EL (cell line): ENCODE measurements at places on chromosomes 7 and 10.

DNA sequence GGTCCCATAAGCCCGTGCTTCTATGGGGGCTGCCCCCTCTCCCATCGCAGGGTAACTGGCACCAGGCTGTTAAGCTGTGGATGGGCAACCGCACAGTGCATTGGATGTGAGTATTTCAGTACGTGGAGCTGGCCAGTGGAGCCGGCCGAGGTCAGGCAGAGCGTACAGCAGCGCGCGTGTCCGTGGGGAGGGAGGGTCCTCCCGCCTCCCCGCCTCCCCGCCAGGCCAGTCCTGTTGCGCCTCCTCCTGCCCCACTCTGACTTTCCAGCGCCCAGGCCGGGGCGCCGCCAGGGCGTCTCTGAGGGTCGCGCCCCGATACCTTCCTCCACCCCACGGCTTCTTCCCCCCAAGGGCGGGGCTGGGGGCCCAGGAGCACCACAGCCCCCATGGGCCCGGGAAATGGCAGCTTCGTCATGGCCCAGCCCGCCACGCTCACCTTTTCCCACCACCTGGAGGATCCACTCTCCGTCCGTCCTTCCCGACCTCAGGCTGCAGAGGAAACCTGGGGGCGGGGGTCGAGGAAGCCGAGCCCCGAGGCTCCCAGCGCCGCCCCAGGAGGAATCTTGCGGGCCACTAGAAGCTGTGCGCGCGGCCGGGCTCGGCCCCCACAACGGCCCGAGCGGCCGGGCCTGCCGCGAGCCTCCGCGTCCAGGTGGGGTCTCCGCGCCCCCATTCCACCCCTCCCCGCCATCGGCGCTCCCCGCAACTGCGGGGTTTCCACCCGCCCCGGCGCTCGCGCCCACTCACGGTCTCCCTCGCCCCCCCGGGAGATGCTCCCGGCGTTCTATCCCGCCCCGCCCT, 831 bp upstream of the PFKP start:
- no peak for DNase-seq

DNA sequence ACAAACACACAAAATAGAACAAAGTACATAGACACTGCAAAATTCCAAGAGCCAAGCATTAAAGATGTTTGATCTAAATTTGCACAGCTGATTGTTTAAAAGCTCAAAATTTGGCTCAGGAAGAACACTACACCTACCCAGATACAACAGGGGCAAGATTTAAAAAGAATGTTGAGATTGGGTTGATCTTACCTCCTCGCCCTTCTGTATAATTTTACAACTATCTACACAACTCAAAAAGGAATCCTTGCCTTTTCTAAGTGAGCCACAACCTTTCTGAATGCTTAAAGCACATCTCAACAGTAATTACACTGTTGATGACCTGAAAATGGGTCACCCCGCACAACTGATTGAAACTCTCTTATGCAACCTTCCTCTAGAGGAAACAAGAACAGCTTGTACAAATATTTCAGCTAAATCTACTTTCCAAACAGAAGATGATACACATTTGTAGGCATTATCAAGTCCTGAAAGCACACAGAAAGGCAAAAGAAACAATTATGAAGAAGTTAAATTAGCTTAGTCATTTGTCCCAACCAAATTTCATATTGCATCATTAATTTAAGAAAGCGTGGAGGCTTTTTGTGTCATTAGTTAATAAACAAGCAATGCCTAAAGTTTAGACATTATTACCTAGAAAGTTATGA, 75.5 kb downstream of the UBE2H start:
- no peak for DNase-seq

DNA sequence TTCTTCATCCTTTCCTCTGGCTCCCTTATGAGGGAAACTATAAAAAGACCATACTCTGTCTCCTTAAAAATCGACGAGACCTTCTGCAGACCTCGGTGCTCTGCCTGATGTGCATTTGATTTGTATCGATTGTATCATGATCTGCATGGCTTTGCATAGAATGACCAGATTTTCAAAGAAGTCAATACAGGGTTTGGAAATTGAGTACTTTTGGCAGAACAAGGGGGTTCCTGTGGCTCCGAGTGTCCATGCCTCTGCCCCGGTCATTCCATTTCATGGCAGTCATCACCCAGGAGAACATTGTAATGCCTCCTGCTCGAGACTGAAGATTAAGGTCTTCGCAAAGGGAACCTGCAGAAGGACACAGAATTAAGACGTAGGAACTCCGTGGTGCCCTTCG, 685 bp downstream of the CASP2 start:
- peak; percentile 31 for DNase-seq

GRCh38 chr10:93600446-93601145, 439 bp downstream of the RBP4 start:
- DNase-seq: peak; percentile 35

DNA sequence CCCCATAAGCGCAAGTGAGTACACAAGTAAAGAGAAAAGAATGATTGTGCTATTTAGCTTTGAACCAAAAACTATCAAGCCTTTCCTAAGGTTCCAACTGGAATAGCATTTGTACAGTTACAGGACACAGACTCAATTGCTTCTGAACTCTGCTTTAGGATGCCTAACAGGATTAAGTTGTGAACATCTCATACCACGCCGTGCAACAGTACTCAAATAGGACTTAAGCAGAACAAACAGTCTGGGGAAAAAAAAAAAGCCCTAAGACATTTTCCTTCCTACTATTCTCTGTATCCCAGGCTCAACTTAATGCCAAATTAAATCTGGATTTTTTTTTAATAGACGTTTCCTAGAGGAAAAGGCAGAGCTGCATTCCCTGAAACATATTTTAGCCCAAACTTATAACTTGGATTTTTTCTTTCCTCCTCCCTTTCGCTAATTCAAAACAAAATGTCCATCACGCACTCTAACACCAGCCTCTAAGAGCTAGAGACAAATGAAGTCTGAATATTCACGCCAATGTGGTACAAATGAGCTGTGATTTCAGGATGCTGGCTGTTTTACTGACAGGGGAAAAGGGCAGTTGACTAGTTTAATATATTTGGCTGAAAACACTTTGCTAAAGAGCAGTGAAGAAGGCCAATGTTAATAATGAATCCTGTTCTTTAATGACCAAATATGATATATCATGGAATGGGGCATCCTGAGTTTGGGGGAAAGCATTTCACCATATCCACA, 68.6 kb downstream of the CALD1 start:
- DNase-seq: no peak

- peak; percentile 19 for DNase-seq
Observed at GRCh38 chr7:42915356-42915755, 3.5 kb upstream of the C7orf25 start.

DNA sequence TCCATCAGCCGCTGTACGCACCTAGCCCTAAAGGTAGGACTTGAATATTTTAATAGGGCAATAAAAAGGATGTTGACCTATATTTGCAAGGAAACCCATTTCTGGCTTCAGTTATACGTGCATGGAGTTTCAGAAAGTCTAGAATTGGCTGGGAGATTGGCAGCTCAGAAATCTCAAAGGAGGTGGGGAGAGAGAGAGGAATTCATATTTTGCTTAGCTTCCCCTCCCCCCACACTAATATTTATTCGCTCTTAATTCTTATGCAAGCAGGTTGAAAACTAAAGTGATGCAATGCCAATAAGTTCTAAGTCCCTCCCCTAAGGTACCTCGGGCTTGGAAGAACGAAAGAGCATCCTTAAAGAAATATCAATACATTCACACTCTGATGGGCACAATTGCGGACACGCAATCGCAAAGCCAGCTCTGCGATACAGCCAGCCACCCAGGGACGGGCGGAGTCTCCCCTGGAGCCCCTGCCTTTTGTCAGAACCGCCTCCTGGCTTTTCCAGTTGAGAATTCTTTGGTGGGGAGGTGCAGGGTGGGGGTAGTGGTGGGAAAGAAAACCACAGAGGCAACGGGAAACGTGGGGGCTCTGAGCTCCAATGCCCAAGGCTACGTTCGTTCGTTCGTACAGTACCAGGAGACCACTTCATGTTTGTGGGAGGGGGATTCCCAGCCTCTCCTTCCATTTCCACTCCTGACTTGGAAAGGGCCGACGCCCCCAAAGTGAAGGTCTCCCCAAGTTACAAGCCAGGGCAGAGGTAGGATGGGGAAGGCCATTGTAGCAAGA, 1.3 kb downstream of the SHH start:
- no peak for DNase-seq

- DNase-seq: peak; percentile 71
Observed at GRCh38 chr10:68826764-68827591, at the start of gene STOX1. STOX1 (plus strand) TSS chr10:68827531; CDS start chr10:68827624, 93 bp downstream.

GRCh38 chr10:64113375-64113774, 592.2 kb downstream of the REEP3 start:
- DNase-seq: no peak

DNA sequence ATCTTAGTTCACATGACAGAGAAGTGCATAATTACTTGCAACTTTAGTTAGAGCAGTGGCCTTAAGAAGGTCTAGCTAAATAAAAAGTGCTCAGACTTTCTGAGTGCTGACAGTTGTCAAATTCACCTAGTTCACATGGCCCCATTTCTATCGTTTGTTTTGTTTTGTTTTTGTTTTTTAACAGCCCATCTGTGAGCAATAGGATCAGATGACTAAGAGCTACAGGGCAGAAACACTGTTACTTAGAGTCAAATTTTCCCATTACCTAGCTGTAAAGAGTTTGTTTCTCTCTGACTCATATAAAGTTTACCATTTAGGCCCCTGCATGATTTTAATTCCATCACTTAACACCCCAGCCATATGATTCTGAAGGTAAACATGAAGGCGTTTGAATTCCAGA, 18.8 kb downstream of the CAV1 start:
- DNase-seq: peak; percentile 58

DNA sequence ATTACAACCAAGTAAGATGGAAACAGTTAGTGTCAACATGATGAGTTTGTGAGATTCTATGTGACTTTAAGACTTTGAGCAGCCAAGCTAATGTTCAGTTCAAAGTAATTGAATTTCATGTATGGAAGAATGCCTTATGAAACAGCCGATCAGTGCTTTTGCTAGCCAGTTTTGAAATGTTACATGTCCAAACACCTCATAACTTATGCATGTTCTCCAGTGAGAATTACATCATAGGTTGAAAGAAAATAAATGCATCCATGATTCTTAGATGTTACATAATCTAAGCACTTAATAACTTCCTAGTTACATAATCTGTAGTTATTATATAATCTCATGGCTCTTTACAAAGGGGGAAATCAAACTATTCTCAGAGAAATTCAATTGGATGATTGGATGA, 211.3 kb downstream of the BICC1 start:
- no peak for DNase-seq

GRCh38 chr7:77838929-77839491, 40.4 kb downstream of the PHTF2 start:
- no peak for DNase-seq

- DNase-seq: peak; percentile 38
Observed at GRCh38 chr7:92244808-92245486, 767 bp downstream of the KRIT1 start.

- DNase-seq: peak; percentile 17
Observed at GRCh38 chr10:109866995-109867635, 56.2 kb downstream of the XPNPEP1 start.

DNA sequence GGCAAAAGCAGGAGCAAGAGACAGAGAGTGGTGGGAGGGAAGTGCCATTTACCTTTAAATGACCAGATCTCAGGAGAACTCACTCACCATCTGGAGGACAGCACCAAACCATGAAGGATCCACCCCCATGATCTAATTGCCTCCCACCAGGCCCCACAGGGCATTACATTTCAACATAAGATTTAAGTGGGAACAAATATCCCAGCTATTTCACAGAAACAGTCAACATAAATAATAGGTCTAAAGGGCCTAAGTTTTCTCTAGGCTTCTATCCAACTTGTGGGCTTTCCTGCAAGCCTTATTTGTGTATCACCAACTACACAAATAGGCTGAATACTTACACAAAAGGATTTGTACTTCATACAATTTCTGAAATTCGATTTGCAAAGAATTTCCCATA, 196.8 kb upstream of the POT1 start:
- no peak for DNase-seq

DNA sequence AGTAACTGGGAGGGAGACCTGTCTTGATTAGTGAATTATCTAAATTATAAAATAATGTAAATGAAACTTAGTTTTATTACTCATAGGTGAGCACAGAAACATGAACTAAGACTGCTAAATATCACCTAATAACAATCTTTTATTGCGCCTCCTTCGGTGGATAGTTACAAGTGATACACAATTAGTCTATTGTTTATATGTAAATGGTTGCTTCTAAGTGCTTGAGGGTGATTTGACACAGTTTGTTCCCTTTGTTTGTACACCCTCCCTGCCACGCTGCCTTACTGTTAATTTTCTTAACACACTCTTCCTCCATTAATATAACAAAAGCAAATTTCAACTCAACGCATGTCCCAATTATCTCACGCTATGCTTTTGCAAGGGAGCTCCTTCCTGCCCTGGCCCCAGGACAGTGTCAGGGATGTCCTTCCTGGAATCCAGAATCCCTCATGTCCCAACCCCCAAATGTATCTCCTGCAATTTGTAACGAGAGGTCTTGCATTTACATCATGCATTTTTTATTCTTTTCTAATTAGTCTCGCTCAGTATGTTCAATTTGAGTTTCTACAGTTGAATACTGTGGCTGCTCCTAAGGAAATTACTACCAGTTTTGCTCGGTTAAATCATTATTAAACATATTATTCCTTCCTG, 4.2 kb downstream of the NPSR1 start:
- DNase-seq: no peak

- peak; percentile 58 for DNase-seq
Observed at GRCh38 chr10:93068411-93069244, 5.1 kb upstream of the CYP26A1 start.

DNA sequence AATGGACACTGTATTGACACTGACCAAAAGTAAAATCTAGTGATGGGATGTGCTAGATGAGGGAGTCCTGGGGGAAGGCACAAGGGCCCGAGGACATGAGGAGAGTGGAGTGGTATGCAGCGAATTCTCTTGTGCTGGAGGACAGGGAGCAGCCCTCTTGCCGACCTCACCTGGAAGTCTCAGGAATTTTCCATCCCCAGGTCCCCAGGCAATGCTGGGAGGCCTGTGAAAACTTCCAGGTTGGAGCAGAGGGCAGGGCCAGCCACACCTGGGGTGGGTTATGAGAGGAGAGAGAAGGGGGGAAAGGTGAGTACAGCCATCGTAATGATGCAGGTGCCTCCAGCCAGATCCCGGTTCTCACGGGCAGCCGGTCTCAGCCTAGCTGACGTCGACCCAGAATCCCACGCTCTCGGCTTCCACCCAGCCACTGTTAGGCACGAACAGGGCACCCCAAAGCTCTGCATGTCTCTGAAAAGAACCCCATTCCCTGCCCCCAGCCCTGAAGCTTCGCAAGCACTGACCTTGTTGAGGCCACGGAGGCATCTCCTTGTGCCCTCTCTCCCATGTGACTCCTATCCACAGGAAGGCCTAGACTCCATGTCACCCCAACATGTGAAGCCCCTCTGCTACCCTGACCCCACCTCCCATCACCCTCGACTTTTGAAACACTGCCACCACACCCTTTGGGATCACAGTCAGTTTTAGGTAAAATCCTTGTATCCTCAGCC, 239.7 kb upstream of the MYO3A start:
- no peak for DNase-seq

GRCh38 chr10:20207653-20208052, 391.4 kb downstream of the PLXDC2 start:
- DNase-seq: no peak

DNA sequence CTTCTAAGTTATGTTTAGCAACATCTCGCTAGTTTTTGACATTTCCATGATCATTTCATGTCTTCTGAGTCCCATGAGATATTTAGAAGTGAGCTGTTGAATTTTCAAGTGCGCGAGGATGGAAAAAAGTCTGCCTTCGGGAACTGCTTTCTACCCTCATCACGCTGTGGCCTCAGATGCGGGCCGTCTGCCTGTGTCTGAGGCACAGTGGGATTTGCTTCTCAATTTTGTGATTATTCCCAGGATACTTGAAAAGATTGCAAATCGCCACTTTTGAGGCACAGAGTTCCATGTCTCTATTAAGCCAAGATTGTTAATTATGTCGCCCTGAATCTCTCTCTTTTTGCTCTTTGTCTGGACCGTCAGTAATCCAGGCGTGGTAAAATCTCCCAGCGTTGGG, 30.8 kb upstream of the NKX6-2 start:
- DNase-seq: no peak
